ENCODE measurements at places on chromosomes 12 and 14. TPM values are rescaled to one million over a fixed set of nuclear protein-coding genes. Genes with fewer than 3 reads are reported as not detected.

DNA sequence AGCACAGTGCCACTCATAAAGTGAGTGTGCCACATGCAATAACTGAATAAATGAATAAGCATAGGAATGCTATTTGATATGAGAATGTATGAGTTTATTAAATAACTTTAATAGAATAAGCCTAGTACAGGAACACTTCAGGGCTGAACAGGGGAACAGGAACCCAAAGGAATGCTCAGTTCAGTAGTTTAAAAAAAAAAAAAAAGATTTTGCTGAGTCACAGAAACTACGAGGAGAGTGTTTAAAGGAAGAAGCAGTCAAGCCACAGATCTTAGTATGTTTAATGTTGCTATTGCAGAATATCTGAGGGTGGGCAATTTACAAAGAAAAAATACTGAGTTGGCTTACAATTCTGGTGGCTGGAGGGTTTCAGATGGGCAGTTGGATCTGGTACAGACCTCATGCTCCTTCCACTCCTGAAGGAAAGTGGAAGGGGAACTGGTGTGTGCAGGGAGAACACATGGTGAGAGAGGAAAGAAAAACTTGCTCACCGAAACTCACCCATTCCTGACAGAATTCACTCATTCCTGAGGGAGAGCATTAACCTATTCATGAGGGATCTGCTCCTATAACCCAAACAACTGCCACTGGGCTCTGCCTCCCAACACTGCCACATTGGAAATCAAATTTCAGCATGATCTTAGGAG is 880.3 kb upstream of the MGAT4C start:
- no peaks in the 10 kb centered on the region for H3K36me3 ChIP-seq
- H3K4me1 ChIP-seq = no peaks in the 10 kb centered on the region
- DNase-seq = no peak
- H3K4me3 ChIP-seq = no peak overlapping the region
- no peak overlapping the region for H3K27ac ChIP-seq

DNA sequence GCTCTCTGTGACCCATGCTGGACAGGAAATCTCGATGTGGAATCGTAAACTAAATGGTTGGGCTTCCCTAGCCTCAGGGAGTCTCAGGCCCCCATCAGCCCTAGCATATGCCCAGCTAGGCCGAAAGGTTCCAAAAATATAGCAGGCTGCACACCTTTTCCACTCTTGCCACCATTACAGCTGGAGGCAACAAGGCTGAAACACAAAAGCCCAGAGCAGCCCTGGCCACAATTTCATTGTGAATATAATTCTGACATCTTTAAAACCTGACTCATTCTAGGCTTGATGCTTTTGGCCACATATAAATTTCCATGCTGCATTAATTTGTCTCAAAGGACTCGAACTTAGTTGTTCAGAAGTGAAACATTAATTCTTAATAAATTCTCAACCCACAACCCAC is 382.2 kb downstream of the GRIN2B start:
- H3K4me1 ChIP-seq = no peaks in the 10 kb centered on the region
- no peak overlapping the region for H3K4me3 ChIP-seq
- DNase-seq = no peak
- H3K36me3 ChIP-seq = no peaks in the 10 kb centered on the region
- H3K27ac ChIP-seq = no peak overlapping the region

- H3K4me3 ChIP-seq = peak overlapping the region; percentile 38
- H3K27me3 ChIP-seq = no peaks in the 10 kb centered on the region
- H3K4me1 ChIP-seq = no peaks in the 10 kb centered on the region
- no peaks in the 10 kb centered on the region for H3K36me3 ChIP-seq
Observed at GRCh38 chr14:68843471-68844209, 50.8 kb upstream of the ZFP36L1 start.

- no peaks in the 10 kb centered on the region for H3K4me1 ChIP-seq
- H3K27me3 ChIP-seq = no peaks in the 10 kb centered on the region
- no peaks in the 10 kb centered on the region for H3K36me3 ChIP-seq
- H3K27ac ChIP-seq = no peak overlapping the region
Observed at GRCh38 chr12:55612646-55613045, 24.0 kb upstream of the OR10P1 start.

Gene CD69
- total RNA-seq = 7.4 TPM

Gene BICDL1
- total RNA-seq = 5.6 TPM

All from breast epithelium (tissue), 4 donors.